Renal cortex interstitium (tissue), 15 donors: ENCODE measurements at places on chromosomes 2 and 18. TPM values are rescaled to one million over a fixed set of nuclear protein-coding genes. Genes with fewer than 3 reads are reported as not detected.

GRCh38 chr18:13649397-13650390 lies 76.7 kb downstream of the FAM210A start:
- DNase-seq = no peak

DNA sequence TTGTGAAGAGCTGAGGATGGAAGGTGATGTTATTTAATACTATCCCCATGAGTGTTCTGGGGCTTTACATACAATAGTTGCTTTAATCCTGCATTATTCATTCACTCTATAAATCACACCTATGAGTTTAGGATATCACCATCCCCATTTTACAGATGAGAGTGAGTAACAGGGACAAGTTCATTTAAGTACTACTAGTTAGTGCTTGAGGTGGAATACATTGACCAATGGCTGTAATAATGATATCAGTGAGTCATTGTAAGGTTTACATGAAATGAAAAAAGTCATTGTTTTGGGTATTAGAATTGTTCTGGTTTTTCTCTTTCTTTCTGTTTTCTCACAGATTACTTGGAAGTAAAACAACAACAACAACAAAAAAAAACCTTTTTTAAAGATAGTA lies 42.5 kb downstream of the TANC1 start:
- no peak for DNase-seq

- no peak for DNase-seq
Measured at GRCh38 chr2:58266211-58266610, 25.1 kb upstream of the FANCL start.

DNA sequence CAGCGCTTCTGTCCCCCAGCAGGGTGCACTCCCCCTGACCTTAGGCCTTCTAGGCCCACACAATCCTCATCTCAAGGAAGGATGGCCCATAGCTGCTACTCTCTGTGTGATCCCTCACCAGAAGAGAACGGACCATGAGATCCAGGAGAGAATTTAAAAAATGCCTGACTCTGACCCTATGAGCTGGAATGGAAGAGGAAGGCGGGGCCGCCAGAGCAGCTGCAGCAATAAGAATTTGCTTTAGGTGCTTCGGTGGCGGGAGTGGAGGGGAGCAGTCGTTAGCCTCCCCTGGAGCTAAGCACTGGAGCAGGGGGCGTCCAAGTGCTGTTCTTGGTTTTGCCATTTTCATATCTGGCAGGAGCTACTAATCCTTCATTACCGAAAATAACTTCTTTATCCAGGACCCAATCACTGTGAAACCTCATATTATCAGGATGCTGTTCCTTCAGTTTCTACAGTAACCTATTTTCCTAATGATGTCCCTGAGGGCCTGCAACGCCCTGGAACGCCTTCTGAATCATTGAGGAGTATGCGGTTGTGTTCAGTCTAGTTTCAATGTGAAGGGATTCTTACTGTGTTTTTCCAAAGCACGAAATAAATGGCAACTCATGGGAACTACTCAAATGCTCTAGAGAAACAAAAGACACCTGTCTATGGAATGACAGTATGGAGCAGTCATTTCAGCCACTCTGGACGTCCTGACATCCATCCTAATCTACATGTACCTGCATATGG lies 105.1 kb upstream of the SIX2 start:
- no peak for DNase-seq

DNA sequence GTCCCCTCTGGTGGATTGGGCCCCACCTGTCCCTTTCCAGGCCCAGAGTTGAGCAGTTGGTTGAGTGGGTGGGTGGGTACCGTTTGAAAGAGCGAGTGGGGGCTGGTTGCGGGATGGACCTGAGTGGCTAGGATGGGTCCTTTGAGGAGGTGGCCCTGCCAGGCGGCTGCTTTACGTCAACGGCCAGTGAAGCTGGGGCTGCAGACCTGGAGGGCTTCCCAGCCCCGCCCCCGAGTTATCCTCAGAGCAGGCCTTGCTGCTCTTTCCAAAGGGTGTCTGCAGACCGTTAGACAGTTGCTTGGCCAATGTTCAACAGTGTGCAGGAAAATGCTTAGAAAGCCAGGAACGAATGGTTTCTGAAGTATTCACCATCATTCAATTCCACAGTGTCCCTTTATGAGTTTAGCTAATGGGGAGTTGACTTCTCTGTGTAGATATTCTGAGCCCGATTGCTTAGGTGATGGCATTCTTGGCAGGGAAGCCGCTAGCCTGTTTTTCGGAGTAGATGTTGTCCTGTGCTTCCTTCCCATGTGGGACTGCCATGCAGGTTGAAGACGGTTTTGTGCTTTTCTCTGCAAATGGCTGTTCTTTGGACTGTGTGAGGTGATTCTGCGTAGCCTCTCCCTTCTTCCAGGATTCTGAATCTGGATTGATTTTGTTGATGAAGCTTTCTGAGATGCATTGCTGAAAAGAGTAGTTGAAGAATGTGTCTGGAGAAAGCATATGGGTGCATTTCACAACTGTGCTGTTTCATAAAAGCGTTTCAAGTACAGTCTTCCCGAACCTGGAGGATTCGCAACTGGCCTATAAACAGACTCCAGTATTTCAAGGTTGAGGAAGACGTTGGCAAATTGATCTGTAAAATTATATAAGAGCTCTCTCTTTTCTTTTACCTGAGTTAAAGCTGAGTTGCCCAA lies 45.8 kb downstream of the LDLRAD4 start:
- DNase-seq = no peak

DNA sequence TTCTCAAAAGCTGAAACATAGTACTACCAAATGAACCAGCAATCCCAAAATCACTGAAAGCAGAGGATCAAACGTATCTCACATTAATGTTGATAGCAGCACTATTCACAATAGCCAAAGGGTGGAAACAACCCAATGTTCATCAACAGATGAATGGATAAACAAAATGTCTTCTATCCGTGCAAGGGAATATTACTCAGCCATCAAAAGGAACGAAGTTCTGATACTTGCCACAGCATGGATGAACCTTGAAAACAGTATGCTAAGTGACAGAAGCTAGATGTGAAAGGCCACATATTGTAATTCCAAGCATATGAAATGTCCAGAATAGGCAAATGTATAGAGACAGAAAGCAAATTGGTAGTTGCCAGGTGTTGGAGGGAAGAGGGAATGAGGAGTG lies 57.0 kb upstream of the CHMP1B start:
- no peak for DNase-seq

DNA sequence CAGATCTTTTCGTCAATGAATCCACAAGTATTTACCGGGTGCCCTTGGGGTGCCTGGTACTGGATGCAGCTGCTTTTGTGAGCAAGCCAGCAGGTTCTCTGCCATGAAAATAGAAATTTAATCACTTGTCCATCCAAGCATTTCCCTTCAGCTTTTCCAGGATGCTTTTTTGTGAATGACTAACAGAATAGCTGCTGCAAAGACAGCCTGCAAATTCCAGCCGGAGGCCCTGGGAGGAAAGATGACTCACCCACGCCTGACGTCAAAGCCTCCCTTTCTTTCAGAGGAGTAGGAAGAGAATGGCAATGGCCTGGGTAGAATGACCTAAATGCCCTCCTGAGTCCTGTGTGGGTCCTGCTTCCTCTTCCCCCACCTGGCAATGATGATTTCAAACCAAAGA lies 111.9 kb downstream of the AP1S3 start:
- peak; percentile 88 for DNase-seq

DNA sequence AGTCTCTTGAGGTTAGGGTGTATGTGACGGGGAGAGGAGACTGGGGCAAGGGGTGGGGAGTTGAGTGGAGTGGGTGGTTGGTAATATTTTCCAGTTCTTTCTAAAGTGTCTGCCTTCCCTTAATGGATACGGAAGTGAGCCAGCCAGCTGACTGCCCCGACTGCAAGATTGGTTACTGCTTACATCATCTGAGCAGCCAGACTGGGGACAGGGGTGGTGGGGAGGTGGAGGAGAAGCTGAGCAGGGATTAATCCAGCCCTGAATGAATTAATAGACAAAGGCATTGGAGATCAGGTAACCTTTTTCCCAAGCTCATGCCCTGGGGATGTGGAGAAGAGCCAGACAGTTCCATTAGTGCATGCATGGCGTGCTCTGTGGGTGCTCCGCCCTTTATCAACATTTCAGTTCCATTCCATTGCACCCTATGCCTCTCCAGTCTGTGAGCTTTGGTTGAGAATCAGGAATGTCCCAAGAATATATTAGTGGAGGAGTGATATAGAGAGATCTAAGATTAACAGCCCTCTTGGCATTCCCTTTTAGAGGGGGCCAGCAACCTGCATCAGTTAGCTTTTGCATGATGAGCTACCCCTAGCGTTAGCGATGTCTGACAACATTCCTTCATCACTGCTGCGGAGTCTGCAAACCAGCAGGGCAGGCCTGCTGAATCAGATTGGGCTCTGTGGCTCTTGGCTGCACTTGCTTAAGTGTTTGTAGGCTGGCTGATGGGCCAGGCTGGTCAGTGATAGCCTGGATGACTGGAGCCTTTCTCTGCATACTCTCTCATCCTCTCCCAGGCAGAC lies 67.4 kb downstream of the TNP1 start:
- no peak for DNase-seq

GRCh38 chr18:3411327-3411726 lies 38.6 kb upstream of the TGIF1 start:
- no peak for DNase-seq

DNA sequence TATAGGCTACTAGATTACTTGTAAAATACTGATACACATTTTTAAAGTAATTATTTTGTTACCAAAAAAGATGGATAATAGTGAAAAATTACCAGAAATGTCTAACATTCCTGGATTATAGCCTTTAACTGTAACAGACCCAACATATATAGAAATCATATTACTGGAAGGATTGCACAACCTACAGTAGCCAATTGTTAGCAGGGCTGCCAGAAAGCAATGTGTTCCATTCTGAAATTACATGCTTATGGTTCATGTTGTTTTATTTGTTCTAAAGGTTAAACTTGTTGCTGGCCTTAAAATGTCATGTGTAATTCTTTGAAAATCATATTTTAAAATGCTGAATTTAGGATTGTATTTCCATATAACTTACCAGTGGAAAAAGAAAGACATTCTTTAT lies 793.6 kb upstream of the ACVR2A start:
- DNase-seq = no peak

DNA sequence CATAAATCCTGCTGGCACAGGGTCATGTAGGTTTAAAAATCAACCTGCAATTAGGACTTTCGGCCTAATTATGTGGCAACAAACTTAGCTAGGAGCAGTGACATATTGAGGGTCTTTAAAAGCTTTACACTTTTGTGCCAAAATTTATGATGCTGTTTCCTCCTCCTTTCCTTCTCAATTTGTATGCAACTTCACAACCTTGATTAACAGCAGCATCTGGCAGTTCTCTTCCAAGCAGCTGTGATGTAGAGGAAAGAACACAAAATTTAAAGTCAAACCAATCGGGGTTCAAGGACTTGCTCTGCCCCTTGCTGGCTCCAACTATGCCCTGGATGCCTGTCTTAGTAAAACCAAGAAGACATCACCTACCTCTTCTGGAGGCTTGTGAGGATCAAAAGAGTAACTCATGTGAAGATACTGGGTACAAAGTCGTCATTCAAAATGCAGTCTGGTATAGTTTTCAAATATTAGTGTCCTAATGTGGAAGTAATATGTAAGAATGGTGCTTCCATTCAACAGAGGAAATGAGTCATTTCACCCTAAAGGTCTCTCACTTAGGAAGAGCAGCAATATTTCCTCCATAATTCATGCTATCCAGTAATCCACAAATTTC lies 94.7 kb downstream of the ANKRD44 start:
- no peak for DNase-seq

- peak; percentile 32 for DNase-seq
Measured at GRCh38 chr18:79200546-79201268, 131.5 kb downstream of the ATP9B start.

GRCh38 chr2:55115761-55116597 lies 65.7 kb upstream of the RTN4 start:
- DNase-seq = no peak

DNA sequence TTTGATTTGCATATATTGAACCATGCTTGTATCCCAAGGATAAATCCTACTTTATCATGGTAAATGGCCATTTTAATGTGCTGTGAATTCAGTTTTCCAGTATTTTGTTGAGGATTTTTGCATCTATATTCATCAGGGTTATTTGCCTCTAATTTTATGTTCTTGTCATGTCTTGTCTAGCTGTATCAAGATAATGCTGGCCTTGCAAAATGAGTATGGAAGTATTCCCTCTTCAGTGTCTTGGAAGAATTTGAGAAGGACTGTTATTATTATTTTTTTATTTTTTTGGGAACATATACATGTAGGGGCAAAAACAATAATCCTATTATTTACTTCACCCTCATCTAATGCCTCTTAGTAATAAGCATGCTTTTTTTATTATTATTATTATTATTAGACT lies 398.0 kb upstream of the KCNH7 start:
- no peak for DNase-seq

- no peak for DNase-seq
Measured at GRCh38 chr2:85448461-85449213, 30.1 kb downstream of the SH2D6 start.

GRCh38 chr2:192696857-192697256 lies 502.1 kb upstream of the TMEFF2 start:
- no peak for DNase-seq

DNA sequence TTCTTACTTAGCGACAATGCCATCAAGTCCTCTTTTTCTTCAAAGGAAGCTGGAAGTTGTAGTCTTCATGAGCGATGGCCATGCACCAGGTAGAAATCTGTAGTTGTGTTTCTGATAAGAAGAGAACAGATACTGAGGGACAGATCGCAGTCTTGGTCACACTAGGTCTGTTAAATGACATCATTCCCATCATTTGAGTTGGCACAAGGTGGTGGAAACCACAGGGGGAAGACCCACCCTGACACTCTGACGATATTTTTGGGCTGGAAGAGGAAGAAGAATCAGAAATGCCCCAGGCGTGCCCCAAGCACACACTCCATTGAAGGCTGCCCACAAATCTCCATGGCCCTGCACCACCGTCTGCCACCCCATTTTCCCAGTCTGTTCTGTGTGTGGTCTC lies 89.0 kb upstream of the BOD1L2 start:
- no peak for DNase-seq

DNA sequence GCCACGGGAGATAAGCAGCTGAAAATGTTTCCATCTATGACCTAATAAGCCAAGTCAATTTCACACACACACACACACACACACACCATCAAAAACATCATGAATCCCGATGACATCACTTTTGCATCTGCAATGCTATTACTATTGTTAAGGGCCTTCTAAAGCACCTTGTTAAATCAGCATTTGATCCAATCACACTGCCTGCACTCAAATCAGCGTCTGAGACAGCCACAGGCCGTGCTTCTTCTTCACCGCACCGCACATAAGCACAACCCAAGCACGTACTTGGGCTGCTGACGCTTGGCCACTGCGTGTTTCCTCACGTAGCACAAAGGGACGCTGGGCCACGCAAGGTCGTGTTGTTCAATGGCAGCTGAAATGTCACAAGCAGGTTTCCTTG lies 15.8 kb upstream of the MTCL1 start:
- no peak for DNase-seq

GRCh38 chr2:15670469-15670868 lies 78.8 kb downstream of the DDX1 start:
- DNase-seq = no peak

- no peak for DNase-seq
Measured at GRCh38 chr2:150327564-150328489, 159.6 kb downstream of the RND3 start.

SCYGR4 gene
- not detected for polyA plus RNA-seq

SAG gene
- polyA plus RNA-seq = 0.05 TPM

FKBP1B gene
- polyA plus RNA-seq = 10.5 TPM

MARCHF4 gene
- polyA plus RNA-seq = 0.11 TPM

MC4R gene
- polyA plus RNA-seq = 0.22 TPM

RUFY4 gene
- 0.41 TPM for polyA plus RNA-seq
